ENCODE measurements at places on chromosomes 7 and 10. TPM values are rescaled to one million over a fixed set of nuclear protein-coding genes. Genes with fewer than 3 reads are reported as not detected.

Gene CNTNAP2
- total RNA-seq, result 1.1 TPM

Gene SPRN
- total RNA-seq, result not detected

Gene ITGB1
- 323 TPM for total RNA-seq

Gene HYAL4
- 3.0 TPM for total RNA-seq

- DNase-seq, result no peak
These were observed 8.0 kb downstream of the GRIFIN start for GRCh38 chr7:2468227-2468626.

DNA sequence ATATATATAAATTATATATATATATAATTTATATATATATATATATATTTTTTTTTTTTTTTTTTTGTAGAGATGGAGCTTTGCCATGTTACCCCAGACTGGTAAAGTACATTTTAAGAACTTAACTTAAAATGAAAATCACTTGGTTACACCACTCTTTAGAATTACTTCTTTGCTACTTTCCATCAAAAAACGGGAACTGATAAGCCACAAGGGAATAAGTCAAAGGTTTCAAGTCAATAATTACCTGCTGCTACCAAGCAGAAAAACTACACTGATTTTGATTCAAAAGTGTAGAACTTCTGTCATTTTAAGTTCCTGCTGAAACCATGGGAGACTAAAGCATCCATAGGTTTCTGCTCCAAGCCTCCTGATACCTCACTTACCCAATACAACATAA is 12.2 kb downstream of the PPA1 start:
- DNase-seq, result no peak

- no peak for DNase-seq
These were observed 13.4 kb downstream of the USP54 start for GRCh38 chr10:73577788-73578187.
